SW 1271 (cell line): ENCODE measurements at places on chromosomes 2 and 18.

GRCh38 chr2:69305712-69306392 lies 81.2 kb downstream of the GFPT1 start:
- no peak for DNase-seq

- no peak for DNase-seq
These were observed 81.3 kb upstream of the TMEM178A start for GRCh38 chr2:39584283-39584965.

GRCh38 chr2:138649571-138649970 lies 130.6 kb downstream of the NXPH2 start:
- DNase-seq: no peak

GRCh38 chr2:3105814-3106569 lies 271.6 kb downstream of the EIPR1 start:
- DNase-seq: no peak

DNA sequence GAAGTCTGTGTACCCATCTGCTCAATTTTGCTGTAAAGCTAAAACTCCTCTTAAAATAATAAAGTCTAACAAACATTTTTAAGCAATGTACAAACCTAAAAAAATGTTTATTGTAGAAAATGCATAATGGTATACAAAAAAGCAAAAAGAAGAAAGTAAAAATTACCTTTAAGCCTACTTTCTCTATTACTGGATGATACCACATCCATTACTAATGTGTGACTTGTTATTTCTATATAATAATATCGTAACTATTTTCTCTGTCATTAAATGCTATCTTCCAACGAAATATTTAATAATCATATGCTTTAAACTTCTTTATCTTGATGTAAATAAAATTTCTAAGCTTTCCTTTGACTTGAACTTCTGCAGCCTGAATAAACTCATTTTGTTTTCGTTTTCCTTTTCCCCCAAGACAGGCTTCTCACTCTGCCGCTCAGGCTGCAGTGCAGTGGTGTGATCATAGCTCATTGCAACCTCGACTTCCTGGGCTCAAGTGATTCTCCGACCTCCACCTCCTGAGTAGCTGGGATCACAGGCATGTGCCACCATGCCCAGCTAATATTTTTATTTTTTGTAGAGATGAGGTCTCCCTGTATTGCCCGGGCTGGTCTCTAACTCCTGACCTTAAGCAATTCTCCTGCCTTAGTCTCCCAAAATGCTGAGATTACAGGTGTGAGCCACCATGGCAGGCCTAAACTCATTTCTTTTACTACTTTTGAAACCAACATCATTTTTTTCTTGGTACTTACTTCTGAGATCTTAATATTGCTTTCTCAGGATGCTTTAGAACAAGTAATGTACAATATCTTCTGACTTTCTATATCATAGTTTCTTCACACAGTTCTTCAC lies 18.1 kb upstream of the DNAH7 start:
- no peak for DNase-seq

GRCh38 chr2:201953880-201954279 lies 79.8 kb upstream of the FZD7 start:
- DNase-seq: no peak

DNA sequence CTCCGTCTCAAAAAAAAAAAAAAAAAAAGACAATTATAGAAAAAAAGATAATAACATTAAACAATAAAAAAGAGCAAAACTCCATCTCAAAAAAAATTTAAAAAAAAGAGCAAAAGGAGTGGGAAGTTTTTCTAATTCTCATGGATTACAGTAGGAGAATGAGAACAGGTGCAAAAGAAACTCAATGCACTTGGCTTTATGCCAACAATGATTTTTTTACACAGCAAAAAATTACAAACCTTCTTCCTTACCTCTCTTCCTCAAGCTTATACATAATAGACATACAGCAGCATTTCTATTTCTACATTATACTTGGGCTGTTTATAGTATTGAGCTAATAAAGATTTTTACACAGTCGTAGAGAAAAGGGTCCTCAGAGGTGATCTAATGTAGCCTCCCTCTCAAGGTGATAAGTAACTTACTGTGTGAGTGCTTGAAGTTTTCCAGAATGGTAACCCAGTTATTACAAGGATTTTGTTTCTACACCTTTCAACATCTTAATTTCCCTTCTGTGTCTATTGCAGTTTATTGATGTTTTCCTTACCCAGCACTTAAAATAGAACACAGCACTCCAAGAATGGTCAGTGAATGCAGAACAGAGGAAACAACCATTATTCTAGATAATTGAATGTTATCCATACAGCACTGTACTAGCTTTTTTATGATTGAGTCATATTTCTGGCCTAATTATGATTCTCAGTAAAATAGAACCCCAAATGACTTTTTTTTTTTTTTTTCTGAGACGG lies 34.9 kb upstream of the RNF138 start:
- DNase-seq: no peak
